ENCODE measurements at places on chromosomes 11 and 22.
A peak's percentile ranks its signal among the peaks of the same experiment; 100 is the strongest.

DNA sequence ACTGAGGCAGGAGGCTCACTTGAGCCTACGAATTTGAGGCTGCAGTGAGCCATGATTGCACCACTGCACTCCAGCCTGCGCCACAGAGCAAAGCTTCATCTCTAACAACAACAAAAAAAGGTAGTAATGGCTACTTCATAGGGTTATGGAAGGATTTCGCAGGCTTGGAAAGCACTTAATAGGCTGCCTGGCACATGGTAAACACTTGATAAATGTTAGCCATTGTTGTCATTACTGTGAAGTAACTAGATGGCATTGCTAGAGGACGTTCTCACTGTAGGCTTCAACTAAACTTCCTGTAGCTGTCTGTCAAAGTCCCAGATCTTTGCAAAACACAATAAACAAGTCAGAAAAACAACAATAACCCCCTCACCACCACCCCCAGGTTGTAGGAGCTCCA lies 357.2 kb upstream of the NARS2 start:
- DNase-seq: no peak

GRCh38 chr11:2300936-2301630 lies 635 bp downstream of the C11orf21 start:
- peak; percentile 15 for DNase-seq

DNA sequence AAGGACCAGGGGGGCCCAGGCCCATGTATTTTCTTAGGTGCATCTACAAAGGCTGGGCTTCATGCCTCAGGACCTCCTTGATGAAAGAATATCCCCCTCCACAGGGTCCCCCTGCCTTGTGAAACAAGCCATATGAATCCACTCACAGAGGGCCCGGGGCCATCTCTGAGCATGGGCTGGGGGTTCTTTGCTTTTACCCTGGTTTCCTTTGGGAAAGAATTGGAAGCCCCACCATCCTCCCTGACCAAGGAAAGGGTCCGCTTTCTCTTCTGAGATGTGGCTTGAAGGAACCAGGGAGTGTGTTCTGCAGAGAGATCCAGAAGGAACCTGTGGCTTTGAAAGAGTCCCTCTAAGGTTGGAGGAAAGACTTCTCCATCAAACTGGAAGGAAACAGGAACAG lies 9.2 kb upstream of the ANO1 start:
- DNase-seq: no peak

- DNase-seq: no peak
Observed at GRCh38 chr11:69654660-69655478, 13.9 kb downstream of the CCND1 start.

DNA sequence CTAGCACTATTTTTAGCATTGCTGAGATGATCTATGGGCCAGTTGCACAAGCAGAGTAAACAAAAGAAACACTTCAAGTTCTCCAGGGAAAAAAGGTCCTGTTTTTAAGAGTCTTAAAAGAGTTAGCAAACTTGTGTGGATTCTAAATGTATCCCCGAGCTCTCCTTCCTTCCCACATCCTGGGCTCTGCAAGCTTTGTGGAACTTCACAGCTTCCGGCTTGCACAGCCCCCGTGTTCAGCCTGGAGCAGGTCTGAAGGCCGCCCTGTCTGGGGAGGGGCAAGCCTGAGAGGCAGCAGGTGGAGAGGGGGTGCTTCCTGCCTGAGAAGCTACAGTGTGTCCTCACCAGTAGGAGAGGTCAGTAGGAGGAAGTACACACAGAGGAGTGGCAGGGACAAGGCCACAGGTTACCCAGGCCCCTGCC lies 35.1 kb upstream of the SUSD2 start:
- DNase-seq: no peak

GRCh38 chr11:2424811-2425495 lies 19.4 kb downstream of the TRPM5 start:
- DNase-seq: no peak

- DNase-seq: no peak
Observed at GRCh38 chr11:130209954-130210854, 50.6 kb downstream of the ST14 start.

- DNase-seq: no peak
Observed at GRCh38 chr11:118058311-118059245, 18.3 kb upstream of the TMPRSS4 start.

DNA sequence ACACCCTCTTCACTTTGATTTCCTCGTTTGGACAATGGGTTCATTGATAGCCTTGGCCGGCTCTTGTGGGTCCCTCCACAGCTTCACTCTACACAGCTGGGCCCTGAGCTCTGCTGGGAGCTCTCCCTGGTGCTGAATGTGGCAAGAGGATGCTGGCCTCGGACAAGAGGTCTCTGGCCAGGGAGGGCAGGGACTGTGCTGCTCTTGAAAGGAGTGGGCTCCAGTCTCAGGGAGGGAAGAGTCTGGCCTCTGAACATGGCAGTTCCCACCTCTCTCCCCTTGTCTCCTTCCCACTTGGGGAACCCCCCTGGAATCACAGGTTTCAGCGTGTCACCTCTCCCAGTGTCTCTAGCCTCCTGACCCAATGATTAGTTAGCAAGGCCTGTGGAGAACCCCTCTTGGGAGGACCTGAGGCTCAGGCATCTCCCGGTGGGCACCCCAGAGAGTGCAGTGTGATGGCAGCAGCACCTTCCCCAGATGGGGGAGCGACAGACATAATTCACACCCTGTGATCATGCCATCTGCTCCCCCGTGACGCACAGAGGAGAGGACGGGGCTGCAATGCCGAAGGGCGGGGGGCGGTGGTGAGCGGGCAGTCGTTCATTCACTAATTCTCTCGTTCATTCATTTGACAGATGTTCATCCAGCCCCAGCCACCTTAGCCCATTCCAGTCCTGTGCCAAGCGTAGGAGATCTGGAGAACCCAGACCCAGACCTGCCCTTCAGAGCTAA lies 2.8 kb upstream of the CABP7 start:
- no peak for DNase-seq
